AG04449 (cell line): ENCODE measurements at places on chromosomes 12 and 14.

GRCh38 chr14:103378038-103378854 is 7.0 kb upstream of the MARK3 start:
- DNase-seq, result no peak

DNA sequence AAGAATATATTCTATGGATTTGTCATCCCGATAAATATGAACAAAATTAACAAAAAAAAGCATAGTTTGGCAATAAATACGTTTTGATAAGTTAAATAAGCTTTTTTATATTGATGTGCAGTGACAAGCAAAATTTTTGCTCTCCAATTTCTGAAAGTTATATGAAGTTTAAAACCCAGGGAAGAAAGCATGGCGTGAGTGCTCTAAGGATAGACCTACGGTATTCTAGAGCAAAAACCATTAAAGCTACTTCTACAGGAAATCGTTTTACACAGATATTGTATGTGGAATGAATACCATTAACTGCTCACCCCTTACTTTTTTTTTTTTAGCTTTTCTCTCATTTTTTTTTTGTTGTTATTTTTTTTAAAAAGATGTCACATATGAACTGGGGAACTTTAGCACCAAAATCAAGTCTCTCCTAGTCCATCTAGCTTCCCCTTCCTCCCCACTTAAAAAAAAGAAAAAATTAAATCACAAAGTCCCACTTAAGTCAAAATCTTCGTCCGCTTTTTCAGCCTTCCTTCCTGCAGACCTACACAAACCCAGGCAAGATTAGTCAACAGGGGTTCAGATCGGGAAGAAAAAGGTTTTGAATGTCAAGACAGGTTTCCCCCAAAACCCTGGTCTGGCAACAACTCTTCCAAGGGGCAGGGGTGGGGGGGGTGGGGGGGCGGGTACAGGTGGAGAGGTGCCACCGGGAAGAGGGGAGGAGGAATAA is 4.4 kb downstream of the ZFP36L1 start:
- no peak for DNase-seq

GRCh38 chr14:52711666-52712065 is 4.7 kb downstream of the PSMC6 start:
- DNase-seq, result no peak

DNA sequence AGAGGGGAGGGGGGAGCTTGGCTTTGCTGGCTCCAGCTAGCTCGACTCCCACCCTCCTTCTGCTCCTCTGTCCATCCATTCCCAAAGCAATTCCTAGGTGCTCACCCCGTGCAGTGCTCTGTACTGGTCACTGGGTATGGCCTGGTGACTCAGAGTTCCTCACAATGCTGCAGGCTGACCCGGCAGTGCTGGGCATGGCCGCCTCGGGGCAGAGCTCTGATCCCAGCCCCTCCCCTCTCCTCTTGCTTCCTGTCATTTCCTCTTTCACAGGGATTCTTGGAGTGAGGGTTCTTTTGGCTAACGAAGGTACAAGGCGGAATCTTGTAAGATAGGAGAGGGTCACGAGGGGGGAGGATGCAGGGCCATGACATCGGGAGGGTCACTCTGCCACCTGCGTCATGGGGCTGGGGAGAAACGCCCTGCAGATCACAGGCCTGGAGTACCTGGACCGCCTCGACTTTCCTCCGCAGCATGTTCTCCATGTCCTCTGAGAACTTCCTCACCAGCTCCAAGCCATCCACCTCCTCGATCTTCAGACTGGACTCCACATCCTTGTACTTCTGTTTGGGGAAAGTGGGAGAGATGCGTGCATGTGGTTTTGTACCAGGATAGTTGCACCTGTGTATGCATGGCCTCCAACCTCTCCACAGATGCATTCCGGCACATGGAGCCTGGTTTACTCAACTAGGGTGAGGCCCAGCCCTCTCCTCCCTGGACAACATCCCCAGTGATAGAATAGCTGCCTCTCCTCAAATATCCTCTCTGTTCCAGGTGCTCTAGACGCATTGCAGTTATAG is 5.7 kb downstream of the CACNA2D4 start:
- DNase-seq, result no peak

DNA sequence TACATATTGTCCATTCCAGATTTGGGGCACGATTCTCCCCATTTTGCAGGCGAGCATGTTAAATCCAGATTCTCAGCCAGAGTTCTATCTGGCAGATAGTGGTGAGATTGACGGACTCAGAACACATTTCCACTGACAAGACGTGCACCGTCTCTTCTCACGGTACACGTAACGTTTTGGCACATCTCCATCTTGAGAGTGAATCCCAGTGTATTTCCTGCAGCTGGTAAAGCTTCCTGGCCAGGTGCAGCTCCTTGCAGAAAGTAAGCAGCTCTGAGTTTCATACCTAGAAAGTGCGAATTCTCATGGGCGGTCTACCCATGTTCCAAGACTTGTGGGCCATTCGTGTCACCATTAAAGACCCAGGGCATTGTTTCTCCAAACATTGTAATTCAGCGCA is 102.6 kb downstream of the TSPAN9 start:
- DNase-seq, result no peak

- no peak for DNase-seq
Measured at GRCh38 chr12:129779033-129779432, 124.8 kb downstream of the TMEM132D start.

GRCh38 chr14:49951691-49952345 is 58.9 kb downstream of the ARF6 start:
- no peak for DNase-seq

DNA sequence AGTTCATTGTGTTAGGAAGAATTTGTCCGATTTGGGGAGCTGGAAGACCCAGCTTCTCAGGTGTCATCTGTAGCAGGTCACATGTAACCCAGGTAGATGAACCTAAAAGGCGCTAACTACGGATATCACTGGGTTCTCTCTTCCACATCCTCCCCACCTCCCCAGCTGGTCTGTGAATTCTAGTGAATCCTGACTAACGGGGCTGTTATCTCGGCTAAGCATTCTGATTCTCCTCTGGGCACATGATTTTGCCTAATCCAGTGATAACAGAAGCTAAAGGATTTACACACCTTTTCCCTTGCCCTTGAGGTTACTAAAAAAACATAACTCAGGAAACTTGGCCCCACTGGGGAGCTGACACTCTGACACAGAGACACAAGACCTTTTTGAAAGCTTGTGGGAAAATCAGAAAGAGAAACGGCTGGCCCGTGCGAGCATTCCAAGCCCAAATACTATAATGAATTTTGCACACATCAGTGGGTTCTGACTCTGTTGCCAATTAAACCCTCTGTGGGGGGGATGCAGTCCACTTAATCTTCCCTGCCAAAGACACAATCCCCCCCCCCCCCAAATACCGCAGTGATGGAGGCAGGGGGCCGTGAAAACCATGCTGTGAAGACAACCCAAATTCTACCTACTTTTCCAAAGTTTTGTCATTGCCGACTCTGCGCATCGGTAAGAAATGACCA is 81.0 kb upstream of the FZD10 start:
- DNase-seq, result no peak

GRCh38 chr12:127172861-127173260 is 1094.1 kb upstream of the TMEM132C start:
- DNase-seq, result no peak

- DNase-seq, result no peak
Measured at GRCh38 chr14:21024585-21025370, at the start of gene NDRG2. NDRG2 (minus strand) TSS chr14:21025061; CDS start chr14:21023315, 1,746 bp downstream.

DNA sequence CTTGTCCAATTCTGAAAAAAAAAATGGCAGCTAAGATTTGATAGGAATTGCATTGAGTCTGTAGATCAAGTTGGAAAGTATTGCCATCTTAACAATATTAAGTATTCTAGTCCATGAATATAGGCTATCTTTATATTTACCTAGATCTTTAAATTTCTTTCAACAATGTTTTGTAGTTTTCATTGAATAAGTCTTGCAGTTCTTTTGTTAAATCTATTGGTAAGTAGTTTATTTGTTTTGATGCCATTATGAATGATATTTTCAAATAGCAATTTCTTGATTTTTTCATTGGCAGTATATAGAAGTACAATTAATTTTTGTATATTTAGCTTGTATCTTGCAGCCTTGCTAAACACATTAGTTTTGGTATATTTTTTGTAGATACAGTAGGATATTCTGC is 71.6 kb downstream of the SYNE2 start:
- no peak for DNase-seq

DNA sequence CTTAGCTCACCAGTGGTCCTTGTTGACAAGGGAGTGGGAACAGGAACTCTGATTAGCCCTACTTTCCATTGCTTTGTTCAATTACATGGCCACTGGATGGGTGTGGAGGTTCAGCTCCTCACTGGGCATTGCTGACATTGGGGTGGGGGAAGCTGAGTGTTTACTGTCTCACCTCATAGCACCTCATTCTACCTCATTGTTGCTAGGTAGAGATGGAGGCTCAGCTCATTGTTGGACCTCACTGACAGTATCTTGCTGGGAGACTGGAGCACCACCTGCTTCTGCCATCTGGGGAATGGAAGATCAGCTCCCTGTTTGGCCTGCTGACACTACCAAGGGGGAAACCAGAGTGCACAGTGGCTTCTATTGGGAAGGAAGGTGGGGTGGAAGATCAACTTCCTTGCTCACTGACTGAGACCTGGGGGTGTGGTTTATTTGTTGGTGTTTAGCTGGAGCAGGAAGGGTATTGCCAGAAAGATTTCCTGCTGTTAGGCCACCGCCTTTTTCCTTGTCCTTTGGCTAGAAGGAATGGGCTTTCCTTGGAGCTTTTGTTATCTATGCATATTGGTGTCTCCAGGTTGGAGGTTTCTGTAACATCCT is 1.3 kb upstream of the OR4E2 start:
- no peak for DNase-seq

- DNase-seq, result peak; percentile 65
Measured at GRCh38 chr12:27571463-27571862, 47.5 kb downstream of the PPFIBP1 start.

DNA sequence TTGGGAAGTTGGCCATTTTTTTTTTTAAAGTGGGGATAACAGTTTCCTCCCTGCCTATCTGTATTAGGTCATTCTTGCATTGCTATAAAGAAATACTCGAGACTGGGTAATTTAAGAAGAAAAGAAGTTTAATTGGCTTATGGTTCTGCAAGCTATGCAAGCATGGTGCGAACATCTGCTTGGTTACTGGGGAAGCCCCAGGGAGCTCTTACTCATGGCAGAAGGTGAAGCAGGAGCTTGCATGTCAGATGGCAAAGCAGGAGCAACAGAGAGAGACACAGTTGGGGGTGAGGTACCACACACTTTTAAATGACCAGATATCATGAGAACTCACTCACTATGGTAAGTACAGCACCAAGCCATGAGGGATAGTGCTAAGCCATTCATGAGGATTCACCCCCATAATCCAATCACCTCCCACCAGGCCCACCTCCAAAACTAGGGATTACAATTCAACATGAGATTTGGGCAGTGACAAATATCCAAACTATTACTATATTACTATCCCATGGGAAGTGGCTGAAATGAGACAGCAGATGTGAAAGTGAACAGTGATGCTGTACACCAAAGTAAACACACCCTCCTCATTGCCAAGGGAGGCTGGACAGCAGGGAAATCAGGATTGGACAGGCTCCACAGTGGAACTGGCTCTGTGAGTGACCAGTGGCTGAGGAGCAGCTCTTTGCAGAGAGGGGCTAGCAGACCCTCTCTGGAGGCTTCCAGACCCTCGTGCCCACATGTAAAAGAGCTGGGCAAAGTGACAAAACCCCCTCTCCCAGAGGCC is 40.5 kb downstream of the CRACR2A start:
- DNase-seq, result no peak

- DNase-seq, result no peak
Measured at GRCh38 chr12:46402941-46403718, 30.6 kb upstream of the SLC38A2 start.

GRCh38 chr12:129467289-129467688 is 436.5 kb downstream of the TMEM132D start:
- DNase-seq, result no peak

GRCh38 chr12:2977776-2978175 is 18.6 kb downstream of the TEAD4 start:
- DNase-seq, result no peak

- DNase-seq, result no peak
Measured at GRCh38 chr12:100268835-100269564, 2.0 kb downstream of the SCYL2 start.

DNA sequence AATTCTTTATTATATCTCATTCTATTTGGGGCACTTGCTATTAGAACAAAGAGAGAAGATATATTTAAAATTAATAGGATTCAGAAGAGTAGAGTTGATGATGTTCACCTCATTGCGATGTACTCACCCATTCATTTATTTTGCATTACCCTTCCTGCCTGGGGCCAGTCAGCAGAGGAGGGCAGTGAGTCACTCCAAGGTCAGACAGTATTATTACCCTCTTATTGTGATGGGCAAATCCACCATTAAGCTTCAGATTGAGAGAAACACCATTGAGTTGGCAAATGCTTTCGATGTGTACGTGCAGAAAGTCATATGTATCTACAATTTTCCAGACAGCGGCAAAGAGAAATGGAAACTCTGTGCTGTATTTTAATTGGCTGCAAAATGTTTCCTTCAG is 134.2 kb downstream of the BICD1 start:
- no peak for DNase-seq

DNA sequence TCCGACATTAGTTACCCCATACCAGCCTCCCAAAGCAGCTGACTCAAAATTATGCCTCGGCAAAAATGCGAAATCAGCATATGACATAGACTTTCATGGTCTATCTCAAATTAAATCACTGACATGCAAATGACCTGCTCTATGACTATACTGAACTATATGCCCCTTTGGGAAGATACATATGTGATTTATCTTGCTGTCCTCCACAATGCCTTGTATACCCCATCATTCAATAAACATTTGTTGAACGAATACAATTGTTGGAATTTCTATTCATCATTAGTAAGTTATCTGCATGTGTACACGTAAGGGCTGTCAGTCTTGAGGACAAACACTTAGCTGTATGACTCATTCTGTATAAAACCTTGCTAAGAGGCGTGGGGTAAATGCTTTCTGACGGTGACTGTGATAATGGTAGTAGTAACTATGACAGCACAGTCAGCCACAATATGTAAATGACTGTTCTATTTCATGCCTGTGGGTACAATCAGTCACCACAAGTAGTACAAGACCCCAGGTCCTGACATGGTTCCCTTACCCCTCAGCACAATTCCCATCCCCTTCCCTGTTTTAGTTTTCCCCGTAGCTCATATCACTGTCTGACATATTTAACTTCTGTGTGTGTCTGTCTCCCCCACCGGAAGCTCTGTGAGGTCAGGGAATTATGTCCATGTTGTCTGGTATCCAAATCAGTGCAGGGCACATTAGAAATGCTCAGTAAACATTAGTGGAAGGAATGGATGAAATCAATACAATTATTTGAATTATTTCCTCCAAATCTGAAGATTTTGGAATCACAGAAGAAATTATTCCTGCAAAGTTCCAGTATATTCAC is 42.8 kb downstream of the STXBP6 start:
- peak; percentile 51 for DNase-seq
